Hematopoietic multipotent progenitor cell treated with erythropoietin and hydrocortisone succinate and interleukin-3 and kit ligand, for 15 days (in vitro differentiated cells): ENCODE measurements at places on chromosomes 2 and 18.

DNA sequence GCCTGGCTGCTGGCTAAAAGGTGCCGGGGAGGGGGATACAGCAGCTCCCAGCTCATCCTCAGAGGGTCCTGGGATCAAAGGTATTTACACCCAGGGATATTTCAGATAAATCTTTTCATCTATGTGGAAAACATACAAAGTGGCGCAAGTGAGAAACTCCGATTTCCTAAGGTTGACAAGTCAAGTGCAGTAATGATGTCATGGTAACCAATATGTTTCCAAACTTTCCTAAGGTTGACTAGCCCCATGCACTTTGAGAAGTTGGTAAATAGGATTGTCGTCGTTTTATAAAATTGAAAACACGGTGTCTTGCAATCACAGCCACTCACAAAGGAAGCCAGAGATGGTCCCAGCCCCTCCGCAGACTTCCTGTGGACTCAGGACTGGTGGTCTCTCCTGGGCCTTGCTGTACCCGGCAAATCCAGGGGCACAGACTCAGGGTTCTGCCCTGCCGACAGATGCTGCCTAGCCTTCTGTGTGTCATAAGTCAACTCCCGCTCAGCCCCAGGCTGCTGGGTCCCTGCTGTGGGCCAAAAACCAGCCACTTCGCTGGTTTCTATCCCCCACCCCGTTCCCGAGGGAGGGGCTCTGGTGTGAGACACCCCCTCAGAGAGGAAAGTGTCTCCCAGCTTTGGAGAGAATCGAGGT, 111.2 kb upstream of the PPP1CB start:
- DNase-seq = no peak

- no peak for DNase-seq
Observed at GRCh38 chr2:56014046-56014730, 90.6 kb upstream of the EFEMP1 start.

GRCh38 chr2:233408366-233409285, 54.3 kb downstream of the DGKD start:
- no peak for DNase-seq

- no peak for DNase-seq
Observed at GRCh38 chr2:21406911-21407310, 283.1 kb downstream of the TDRD15 start.

- no peak for DNase-seq
Observed at GRCh38 chr2:104790901-104791495, 62.9 kb upstream of the POU3F3 start.

- no peak for DNase-seq
Observed at GRCh38 chr2:238278626-238279323, 9.6 kb downstream of the PER2 start.
